ENCODE measurements at places on chromosomes 11 and 22.

GRCh38 chr11:36009473-36009872 is 65.6 kb downstream of the LDLRAD3 start:
- peak; percentile 79 for DNase-seq

- DNase-seq = peak; percentile 82
These were observed 28.0 kb upstream of the ZBED5 start for GRCh38 chr11:10885703-10886363.

DNA sequence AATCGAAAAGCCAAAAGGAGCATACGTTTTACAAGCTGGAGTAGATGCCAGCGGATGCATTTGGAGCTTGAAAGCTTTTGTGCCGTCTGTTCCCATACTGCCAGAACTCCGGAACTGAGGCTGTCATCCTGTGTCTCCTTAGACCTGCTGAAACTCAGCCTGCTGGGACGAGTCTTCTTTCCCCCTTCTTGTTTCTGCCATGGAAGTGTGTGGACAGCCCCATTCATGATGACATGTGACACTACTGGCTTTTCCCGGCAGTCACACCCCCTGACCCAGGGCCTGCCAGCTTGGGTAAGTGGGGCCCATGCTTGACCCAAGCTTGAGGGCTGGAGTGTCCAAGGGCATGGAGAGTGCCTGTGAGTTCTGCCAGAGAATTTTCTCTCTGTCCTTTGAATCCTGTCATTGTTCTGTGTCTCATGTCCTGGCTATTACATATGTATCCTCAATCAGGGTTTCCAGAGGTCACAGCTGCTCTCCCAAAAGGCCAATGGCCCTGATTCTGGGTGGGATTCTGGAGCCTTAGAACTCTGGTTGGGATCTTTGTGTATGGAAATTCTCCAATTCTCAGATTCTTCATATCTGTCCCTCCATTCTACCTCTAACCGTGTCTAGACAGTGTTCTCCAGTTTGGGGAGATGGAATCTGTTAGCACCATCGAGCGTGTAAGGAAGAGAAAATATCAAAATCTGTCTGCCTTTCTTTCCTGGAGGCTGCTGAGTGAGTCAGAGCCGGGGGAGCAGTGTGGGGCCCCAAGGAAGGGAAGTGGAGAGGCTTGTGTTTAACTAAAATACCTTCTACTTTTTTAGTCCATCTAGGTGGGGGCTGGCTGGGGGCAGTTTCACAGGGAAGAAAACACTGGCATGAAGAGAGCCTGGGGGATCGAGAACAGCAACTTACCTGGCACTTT is 73.2 kb downstream of the KIAA1671 start:
- DNase-seq = peak; percentile 71

GRCh38 chr11:72525466-72525865 is 91.1 kb upstream of the CLPB start:
- no peak for DNase-seq

DNA sequence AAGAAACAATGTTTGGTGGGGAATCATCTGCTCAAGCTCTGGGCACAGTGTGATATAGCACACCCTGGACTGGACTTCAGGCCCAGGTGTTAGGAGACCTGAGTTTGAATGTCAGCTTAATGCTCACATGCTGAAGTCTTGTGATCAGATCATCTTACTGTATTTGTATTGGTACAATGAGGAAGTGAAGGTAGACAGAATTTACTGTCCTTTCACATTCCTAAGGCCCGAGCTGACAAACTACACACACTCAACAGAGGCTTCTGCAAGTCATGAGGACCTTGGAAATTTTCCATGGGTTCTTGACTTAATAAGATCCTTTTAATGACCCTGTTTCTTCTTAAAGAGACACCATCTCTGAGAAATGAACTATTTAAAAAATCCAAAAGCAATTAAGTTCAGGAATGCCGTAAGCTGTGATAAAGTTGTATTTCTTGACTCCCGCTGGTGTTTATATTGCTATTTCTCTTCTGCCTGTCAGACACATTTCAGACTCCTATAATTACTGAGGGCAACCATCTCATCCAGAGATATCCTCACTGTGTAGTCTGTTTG is 802.0 kb downstream of the DLG2 start:
- no peak for DNase-seq

DNA sequence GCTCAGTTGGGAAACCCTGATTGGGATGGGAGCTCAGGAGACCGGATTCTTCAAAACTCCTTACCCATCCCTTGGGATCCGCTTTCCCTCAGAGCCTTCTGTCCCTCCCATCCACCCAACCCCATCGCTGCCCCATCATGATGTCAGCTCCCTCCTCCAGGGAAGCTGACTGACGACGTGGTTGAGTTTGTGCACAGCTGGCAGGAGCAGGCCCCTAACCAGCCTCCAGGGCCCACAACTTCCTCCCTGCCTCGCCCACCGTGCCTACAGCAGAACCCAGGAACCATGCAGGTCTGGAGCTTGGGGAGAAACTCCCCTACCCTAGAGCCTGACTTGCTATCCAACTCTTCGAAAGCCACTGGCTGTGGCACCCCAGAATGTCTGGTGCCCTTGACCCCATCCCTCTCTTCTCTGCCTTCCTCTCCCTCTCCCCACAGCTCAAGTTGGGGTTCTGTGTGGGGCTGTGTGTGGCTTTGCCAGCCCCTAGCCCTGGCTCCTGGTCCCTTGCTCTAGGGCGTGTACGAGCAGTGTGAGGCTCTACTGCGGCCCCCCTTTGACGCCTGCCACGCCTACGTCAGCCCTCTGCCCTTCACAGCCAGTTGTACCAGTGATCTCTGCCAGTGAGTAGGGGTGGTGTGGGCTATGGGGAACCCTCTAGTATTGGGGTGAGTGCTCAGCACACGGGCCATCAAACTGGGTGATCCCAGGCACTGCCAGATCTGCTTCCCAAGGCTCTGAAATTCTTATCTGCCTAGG is 11.1 kb downstream of the OTOG start:
- no peak for DNase-seq

DNA sequence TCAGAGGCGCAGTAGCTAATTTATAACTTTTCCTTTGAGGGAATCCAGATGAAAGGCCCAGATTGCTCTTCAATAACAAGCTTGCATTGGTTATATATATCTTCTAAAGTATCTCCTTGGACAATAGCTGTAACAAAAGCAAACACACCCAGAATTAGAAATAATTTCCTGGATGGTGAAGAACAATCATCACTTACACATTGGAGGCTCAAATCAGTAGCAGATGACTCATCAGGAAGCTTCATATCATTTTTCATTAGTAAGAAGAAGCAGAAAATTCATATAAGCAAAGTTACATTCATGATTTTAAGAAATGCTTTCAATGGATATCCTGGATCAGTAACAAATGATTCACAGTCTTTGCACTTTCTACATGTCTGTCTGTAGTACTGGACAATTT is 173.6 kb upstream of the CCDC90B start:
- no peak for DNase-seq

GRCh38 chr11:107677924-107678631 is 33.8 kb downstream of the SLN start:
- no peak for DNase-seq

DNA sequence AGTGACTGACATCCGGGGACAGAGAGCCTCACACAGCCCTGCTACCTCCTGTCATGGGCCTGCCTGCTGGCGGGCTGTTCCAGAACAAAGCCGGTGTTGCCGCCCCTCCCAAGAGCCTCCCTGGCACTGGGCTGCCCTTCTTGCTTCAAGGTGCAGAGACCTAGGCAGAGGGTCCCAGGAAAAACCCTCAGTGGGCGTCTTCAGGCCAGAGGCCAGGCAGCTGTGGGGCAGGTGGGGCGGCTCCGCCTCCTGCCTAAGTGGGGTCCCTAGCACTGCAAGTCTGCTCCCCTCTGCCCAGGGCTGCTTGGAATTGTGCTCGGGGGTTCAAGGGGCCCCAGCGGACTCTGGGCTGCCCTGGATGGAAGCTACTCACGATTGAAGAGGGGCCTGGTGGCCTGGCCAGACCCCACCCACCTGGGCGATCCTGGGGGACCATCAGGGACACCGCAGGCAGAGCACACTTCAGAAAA is 20.4 kb upstream of the GNB1L start:
- no peak for DNase-seq

DNA sequence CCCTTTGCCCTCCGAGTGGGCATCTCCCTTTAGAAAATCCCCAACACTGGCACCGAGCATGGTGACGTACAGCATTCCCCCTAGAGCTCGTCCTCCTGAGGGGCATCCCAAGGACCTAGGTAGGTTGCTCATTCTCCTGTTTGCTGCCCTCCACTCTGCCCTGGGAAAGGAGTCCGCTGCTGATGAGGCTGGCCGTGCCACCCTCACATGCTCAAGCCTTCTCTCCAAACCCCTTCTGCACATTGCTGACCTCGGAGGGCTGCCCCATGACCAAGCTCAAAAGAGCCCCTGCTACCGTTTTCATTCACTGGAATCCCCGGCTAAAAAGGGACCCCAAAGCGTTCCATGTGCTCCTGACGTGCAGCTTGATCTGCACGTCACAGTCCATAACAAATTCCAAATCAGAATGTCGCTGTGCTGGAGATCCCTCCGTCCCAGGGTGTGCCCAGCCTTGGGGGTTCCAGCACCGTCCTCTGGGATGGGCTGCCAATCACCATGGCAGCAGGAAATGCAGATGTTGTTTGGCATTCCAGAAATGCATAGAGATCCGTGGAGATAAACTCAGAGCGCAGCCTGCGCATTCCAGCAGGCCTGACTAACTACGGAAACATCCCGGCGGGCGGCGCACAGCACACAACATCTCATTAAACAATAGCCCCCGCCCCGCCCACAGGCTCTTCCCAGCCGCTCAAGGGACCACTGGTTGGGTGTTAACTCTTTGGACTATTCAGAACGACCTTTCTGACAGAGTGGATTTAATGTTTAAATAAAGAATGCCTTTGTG is 26.3 kb upstream of the GNB1L start:
- DNase-seq = peak; percentile 98

- no peak for DNase-seq
These were observed 245.5 kb downstream of the BRD1 start for GRCh38 chr22:49582181-49582580.

DNA sequence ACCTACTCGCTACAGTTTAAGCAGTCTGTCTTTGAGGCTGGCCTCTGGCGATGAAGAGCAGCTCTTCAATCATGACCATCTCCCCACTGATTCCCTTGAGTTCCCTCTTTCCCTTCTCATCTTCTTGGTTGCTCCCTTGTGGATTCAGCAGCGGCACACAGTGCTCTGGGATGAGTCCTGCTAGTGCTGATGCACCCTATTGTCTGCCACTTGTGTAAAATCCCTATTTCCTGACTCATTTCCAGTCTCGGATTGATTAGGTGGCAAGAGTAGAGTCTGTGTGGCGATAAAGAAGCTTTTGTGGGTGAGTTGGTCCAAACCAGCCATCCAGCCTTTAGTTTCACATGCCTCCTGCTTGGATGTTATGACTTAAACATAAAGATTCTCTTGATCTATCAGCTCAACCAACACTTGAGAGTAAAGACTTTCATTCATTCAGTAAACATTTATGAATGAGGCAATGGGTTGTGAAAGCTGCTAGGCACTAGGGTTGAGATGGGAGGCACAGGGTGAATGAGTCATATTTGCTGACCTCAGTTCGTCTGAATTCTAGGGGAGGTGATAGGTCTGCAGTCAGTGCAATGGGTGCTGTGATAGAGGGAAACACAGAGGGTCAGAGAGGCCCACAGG is 219.4 kb upstream of the RAG2 start:
- DNase-seq = peak; percentile 6

- DNase-seq = no peak
These were observed 44.1 kb upstream of the TP53I11 start for GRCh38 chr11:44994753-44995152.

GRCh38 chr22:38416621-38417251 is 38.3 kb downstream of the KCNJ4 start:
- DNase-seq = no peak

DNA sequence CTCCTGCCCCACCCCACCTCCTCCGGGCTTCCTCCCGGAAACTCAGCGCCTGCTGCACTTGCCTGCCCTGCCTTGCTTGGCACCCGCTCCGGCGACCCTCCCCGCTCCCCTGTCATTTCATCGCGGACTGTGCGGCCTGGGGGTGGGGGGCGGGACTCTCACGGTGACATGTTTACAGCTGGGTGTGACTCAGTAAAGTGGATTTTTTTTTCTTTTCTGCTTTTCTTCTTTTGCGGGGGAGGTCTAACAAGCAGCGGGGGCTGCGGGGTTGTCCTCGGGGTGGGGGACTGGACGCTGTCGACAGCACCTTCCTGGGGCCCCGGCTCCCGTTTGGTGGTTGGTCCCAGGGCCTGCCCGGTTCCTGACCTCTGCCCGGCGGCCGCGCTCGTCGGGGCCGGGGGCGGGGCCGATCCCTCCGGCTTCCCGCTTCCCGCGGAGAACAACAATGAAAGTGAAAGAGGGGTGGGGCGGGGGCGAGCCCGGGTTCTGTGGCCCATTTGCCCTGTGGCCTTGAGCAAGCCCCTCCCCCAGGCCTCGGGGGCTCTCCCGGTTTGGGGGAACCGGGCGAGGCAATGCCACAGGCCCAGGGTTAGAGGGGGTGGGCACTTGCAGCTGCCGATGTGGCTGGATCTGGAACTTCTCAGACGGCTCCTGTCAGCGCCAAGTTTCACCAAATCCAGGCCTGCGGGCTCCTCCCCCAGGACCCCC is 975 bp upstream of the MDK start:
- peak; percentile 33 for DNase-seq

DNA sequence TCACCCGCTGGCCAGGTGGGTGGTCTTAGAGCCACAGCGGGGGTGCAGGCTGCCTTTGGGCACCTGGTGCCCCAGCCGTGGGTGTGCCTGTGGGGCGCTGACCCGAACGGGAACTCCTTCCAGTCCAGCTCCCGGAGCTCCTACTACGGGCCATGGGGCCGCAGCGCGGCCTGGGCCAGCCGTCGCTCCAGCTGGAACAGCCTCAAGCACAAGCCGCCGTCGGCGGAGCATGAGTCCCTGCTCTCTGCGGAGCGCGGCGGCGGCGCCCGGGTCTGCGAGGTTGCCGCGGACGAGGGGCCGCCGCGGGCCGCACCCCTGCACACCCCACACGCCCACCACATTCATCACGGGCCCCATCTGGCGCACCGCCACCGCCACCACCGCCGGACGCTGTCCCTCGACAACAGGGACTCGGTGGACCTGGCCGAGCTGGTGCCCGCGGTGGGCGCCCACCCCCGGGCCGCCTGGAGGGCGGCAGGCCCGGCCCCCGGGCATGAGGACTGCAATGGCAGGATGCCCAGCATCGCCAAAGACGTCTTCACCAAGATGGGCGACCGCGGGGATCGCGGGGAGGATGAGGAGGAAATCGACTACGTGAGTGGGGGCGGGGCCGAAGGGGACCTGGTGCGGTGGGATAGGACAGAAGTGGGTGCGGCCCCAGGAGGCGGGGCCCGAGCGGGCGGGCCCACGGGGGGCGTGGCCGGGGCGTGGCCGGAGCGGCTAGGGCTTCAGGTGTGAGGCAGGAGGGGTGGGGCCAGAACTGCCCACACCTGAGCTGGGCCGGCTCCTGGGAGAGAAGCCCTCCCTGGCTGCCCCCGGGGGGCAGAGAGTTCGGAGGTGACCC is 91.5 kb downstream of the CACNA1I start:
- no peak for DNase-seq

DNA sequence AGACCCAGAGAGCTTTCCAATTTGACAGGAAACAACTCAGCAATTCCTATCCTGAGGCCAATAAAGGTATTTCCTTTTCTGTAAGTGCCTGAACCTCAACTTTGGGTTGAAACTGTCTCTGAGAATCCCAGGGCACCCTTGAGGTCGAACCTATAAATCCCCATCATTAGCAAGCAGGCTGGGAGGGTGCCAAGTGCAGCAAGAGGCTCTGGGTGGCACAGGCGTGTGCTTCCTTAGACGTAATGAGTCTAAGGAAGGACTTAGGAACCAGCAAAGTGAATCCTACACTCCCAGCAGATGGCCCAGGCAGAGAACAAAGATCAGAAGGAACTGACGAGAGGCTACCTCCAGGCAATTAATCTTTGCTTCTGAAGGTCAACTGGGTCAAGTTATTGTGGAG is 234.3 kb upstream of the NARS2 start:
- no peak for DNase-seq
